ENCODE measurements at places on chromosomes 6 and 20.
A peak's percentile ranks its signal among the peaks of the same experiment; 100 is the strongest.

DNA sequence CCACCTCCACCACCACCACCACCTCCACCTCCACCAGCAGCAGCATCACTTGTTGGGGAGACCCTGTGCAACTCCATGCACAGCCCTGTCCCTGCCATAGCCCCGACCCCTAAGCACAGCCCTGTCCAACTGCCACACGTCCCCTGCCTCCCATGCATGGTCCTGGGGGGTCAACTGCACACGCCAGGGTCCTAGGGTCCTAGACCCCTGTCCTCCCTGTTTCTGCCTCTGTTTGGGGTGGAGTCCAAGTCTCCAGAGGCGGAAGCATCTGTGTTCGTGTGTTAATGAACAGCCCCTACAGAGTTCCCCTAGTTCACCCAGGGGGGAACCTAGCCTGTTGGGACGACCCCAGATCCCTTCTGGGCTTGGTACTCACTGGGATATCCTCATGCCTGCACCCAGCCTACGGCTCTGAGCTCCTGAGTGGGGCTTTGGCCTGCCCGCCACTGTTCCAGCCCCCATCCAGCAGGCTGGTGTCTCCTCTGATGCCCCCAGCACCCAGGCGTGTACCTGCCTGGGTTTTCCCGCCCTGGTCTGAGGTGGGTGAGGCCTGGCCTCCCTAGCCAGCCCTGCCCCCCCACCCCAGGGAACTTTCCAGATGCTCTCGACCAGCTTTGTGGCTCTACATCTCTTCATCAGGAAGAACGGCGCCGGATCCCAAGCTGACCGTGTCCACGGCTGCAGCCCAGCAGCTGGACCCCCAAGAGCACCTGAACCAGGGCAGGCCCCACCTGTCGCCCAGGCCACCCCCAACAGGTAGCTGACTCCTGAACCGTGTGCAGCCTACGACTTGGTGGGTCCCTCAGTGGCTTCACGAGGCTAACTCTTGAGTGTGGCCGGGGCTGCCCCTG, 2.5 kb upstream of the TNFRSF6B start:
- no peak for DNase-seq

GRCh38 chr6:144804246-144804790, 519.2 kb downstream of the UTRN start:
- DNase-seq, result no peak

DNA sequence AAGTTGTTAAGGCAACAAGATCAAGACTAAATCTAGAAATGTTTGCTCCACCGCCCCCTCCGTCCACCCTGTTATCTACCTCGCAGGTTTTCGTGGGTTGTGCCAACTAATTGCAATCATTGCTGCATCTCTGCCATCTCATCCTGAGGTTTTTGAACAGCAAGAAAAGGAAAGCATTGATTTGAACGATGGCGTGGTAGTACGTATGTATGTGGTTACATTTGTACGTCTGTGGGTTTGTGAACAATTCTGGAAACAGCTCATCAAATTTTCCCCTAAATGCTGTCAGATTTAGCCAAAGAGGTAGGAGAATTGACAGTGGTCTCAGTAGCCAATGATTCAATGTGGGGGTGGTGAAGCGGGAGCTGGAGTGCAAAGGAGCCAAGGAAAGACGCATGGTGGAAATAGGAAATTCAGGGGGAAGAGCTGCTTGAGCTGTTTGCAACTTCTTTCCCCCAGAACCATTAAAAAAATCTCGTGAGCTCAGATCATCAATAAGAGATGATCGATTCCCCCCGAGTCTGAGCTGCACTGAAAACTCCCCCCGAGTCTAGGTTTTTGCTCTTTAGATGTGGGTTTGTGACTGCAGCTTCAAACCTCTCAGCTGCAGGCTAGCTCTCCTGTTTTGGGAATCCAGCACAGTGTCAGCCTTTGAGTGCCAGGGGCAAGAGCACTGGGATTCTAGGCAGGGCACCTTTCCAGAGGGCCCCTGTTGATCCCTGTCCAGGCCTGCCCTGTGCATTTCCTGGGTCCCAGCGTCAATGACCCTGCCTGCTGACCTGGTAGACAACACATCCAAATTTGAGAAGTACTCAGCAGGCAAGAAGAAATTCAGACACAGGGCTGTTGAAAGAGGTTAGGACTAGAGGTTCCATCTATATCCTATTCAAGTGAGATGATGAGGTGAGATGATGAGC, 72.6 kb upstream of the LY86 start:
- peak; percentile 43 for DNase-seq

DNA sequence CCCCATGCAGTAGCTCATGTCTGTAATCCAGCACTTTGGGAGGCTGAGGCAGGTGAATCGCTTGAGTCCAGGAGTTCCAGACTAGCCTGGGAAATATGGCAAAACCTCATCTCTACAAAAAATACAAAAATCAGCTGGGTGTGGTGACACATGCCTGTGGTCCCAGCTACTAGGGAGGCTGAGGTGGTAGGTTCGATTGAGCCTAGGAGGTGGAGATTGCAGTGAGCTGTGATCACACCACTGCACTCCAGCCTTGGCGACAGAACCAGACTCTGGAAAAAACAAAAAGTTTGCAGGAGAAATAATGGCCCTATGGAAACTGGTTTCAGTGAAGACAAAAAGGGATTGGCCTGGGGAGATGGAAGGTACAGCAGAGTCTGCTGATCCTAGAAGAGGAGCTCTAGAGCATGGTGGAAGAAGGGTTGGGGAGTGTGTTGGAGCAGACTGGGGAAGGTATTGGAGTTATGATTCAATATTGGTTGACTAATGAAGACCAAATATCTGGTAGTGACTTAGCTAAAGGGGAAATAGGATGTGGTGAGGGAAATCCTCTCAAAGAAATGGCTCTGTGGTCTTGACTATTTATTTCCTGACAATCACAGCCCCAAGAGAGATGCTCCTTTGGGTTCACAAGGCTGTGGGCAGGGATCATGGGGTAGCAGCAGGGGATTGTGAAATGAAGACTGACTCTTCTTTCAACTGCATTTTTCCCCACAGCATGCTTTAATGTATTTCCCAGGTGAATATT, 281.9 kb downstream of the UTRN start:
- no peak for DNase-seq

DNA sequence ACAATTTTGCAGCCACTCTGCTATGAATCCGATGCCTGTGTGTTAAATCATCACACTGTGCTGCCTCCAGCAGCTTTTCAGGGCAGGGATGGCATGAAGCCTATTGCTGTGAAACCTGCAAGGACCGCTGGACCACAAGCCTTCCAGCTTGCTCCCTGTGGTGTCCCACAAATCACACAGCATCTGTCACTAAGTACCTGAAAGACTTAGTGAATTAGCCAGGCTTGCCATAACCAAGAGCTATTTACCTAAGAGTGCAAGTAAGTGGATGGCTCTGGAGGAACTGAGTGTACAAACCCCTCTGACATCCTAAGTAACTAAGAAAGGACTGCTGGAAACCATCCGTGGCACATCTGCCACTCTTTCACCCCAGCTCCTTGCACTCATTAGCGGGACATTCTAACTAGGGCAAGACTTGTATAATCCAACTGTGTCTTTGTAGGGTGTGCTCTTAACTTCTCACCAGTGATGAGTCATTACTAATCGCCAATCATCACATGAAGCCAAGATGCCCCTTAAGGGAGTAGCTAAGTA, 34.7 kb downstream of the FOXQ1 start:
- DNase-seq, result no peak

GRCh38 chr6:150116200-150116800, 26.5 kb upstream of the PPP1R14C start:
- no peak for DNase-seq

GRCh38 chr6:167311286-167311685, 13.6 kb upstream of the TTLL2 start:
- no peak for DNase-seq

DNA sequence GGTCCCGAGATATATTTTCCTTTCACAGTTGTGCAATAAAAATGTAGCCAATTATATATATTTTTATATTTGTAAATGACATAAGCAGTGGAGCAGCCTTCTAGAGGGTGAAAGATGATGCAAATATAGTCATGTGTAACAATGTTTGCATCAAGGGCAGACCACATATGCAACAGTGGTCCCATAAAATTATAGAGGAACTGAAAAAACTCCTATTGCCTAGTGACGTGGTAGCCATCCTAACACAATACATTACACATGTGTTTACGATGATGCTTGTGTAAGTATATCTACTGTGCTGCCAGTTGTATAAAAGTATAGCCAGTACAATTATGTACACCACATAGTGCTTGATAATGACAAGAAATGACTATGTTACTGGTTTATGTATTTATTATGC, 162.8 kb downstream of the ZFAND3 start:
- no peak for DNase-seq

DNA sequence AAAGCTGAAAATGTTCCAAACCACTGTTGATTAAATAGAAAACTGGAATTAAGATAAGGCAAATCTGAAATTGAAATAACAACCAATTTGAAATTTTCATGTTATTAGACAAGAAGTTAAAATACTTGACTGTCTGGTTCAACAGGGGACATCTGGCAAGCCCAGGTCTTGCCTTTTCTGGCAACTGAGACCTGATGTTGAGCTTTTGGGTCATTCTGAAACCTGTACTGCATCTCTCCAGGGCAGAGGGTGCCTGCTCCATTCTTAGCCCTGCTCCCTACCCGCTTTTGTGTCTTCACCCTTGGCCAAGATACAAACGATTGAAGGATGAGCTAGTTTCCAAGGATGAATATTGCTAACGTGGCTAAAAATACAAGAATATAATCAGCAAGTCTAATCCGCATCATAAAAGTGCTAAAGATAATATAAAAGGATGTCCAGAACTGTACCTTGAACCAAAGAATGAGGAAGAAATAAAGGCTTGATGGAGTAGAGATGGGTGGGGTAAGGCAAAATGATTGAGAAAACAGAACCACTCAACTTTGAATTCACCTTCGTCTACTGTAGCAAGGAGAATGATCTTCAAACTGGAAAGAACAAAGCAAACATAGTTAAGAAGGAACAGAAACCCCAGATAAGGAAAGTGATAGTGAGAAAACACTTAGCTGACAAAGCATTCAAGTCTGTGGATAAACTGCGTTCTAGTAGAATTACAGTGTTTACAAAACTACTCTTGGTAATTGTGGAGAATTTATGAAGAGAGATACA, 109.8 kb upstream of the MAN1A1 start:
- DNase-seq, result no peak

DNA sequence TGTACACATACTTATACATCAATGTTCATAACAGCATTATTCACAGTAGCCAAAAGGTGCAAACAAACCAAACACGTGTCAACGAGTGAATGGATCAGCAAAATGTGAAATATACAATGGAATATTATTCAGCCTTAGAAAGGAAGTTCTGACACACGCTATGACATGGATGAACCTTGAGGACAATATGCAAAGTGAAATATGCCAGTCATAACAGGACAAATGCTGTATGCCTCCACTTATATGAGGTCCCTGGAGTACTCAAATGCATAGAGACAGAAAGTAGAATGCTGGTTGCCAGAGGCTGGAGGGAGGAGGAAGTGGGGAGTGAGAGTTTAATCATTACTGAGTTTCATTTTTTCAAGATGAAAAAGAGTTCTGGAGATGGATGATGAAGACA, 37.8 kb upstream of the IGF2R start:
- peak; percentile 17 for DNase-seq

GRCh38 chr6:5155906-5156305, 70.8 kb downstream of the PPP1R3G start:
- DNase-seq, result no peak

DNA sequence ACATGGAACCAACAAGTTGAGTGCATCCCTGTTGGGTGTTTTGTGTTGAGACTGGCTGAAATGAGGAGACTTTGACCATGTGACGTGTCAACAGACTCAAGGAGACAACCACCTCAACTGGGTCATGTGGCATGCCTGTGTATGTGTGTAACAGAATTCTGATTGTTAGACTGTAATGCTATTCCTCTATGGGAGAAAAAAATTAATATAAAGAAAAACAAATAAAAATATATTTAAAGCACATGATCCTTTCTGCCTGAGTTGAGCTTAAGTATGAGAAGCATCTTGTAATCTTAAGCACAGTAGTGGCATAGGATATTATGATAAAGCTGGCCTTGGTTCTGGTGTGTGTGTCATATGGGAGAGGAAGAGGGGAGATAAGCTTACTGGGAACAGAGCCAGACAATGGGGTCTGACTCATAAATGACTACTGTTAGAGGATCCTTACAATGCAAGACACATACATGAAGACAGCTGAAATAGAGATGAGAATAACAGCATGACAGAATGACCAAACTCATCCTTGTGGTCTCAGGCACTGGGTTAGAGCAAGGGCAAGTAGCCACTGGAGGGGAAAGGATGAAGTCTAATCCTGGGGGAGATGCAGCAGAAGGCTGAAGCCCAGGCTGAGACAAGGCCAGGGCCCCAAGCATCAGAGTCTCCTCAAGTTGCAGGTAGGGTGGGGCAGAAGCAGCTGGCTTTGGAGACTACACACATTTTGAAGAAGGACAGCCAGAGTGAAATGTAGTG, 9.2 kb downstream of the TP53INP2 start:
- no peak for DNase-seq

GRCh38 chr20:44223721-44224120, 13.2 kb upstream of the OSER1 start:
- no peak for DNase-seq

GRCh38 chr6:37381579-37381978, 27.8 kb downstream of the RNF8 start:
- DNase-seq, result peak; percentile 12

- no peak for DNase-seq
These were observed 11.6 kb upstream of the VGLL2 start for GRCh38 chr6:117253785-117254184.

- peak; percentile 45 for DNase-seq
These were observed 22.2 kb upstream of the ZBTB2 start for GRCh38 chr6:151413372-151414145.

GRCh38 chr20:57205606-57206219, 60.7 kb downstream of the BMP7 start:
- no peak for DNase-seq

DNA sequence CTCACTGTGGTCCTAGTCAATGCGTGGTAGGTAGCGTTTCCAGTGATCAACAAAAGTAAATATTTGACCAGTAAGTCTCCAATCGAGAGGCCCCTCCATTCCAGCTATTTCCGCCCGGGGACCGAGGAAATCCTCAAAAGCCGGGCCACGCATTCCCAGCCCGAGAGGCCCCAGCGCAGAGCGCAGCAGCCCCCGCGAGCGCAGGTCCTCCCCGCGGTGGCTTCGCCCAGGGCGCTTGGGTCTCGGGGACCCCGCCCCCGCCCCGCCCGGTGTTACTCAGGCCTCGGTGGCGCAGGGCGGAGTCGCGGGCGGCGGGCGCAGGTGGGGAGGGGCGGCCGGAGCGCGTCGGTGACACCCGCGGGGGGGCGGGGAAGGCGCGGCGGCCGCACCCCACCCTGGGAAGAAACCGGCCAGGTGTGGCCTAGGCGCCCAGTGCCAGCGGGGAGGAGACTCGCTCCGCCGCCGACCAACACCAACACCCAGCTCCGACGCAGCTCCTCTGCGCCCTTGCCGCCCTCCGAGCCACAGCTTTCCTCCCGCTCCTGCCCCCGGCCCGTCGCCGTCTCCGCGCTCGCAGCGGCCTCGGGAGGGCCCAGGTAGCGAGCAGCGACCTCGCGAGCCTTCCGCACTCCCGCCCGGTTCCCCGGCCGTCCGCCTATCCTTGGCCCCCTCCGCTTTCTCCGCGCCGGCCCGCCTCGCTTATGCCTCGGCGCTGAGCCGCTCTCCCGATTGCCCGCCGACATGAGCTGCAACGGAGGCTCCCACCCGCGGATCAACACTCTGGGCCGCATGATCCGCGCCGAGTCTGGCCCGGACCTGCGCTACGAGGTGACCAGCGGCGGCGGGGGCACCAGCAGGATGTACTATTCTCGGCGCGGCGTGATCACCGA, at the start of gene DSP:
DSP (plus strand) TSS at position 497 of the 890 bp plus-strand sequence; CDS start at position 742, 245 bp downstream.
- peak; percentile 37 for DNase-seq

- DNase-seq, result no peak
These were observed 20.0 kb upstream of the MLN start for GRCh38 chr6:33823806-33824205.

Measured in activated naive CD4-positive, alpha-beta T cell treated with anti-CD3 and anti-CD28 coated beads, Interleukin-2, amount 50 U/mL, for 16 hours (primary cell).